Stimulated activated naive CD4-positive, alpha-beta T cell (primary cell): ENCODE measurements at places on chromosomes 12 and 14.

- no peak for DNase-seq
Measured at GRCh38 chr12:6061660-6062059, 62.8 kb downstream of the VWF start.

DNA sequence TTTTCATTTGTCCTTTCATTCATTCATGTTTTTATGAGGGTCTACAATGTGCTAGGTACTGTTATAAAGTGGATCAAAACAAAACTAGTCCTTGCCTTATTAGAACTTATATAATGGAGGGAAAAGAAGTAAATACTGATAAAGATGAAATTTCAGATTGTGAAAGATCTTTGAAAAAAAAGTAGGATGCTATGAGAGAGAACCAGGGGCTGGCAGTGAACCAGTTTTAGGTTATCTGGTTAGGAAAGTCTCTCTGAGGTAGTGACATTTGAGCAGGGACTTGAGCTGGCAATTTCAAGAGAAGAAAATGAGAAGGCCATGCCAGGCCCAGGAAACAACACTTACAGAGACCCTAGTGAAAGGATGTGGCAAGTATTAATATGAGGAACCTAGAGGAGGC is 57.3 kb upstream of the E2F7 start:
- DNase-seq: no peak

DNA sequence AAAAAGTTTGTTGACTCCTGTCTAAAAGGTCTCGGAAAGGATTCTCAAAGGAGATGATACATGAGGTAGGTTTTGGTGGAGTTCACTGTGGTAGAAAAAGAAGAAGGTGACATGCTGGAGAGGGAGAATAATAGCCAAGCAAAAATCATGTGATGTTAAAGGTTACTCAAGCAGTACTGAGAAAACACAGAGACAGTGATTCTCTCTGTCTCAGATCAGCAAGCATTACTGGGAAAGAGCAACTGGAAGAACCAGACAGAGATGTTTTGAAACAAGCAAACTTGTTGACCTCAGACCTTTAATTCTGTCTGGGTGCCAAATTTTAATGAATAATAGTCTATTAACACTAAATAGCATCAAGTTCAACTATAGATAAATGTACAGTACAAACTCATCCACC is 183.5 kb upstream of the PLEKHG7 start:
- no peak for DNase-seq

DNA sequence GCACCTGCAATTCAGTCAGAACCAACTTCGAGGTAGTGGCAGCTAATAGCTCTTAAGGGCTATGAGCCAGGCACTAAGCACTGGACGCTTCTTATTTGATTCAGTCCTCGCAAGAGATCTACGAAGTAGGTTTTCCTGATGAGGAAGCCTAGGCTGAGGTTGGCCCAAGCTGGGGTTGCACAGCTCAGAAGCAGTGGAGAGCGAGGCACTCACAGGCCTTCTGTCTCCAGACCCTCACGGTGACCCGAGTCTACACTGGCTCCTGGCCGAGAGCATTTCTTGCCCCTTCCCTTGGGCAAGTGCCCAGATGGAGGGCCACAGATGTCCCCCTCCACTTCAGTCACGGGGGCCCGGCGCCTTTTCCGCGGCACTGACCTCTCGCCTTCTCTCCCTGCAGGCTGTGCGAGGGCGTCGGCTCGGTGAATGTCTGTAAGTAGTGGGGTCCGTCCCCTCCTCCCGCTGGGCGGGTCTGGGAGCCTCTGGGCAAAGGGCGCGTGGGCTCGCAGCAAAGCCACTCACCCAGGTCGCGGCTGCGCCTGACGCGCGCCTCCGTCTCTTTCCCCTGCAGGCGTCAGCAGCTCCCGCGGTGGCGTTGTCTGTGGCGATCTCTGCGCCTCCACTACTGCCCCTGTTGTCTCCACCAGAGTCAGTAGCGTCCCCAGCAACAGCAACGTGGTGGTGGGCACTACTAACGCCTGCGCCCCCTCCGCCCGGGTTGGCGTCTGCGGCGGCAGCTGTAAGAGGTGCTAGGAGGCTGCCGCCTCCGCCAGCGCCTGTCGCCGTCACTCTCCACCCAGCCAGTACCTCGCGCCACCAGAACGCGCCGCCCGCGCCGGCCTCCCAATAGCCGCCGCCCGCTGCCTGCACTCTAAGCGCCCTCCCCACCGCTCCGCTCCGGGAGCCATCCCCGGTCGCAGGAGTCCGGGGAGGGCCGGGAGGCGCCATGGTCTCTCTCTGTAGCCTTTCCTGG is 13.1 kb downstream of the KRT83 start:
- DNase-seq: no peak

DNA sequence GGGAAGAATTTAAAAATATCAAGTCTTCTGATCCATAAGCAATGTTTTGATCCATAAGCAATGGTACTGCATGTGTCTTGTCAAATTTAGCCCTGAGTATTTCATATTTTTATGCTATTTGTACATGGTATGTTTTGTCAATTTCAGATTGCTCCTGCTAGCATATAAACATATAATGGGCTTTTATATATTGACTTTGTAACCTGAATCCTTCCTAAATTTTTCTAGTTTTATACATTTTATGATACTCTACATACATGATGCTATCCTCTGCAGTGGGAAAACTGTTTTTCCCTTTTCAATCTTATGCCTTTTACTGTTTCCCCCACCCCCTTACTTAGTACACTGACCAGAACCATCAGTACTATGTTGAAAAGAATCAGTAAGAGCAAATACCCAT is 75.1 kb downstream of the R3HDM2 start:
- DNase-seq: no peak

DNA sequence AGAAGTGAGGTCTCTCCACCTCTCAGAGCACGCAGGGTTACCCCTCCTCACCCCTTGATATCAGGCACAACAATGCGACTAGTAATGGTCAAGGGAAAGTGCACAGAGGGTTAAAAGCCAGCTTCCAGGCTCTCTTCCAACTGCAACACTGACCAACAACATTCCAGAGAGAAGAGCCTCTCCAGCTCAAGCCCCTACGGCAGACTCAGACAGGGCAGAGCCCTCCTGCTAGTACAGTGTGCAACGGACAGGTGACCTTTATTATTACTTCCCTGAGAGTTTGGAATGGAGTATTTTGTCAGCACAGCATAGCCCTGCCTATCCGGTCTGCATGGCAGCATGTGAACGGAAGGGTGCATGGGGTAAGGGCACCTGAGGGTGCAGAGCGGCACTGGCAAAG is 73.0 kb downstream of the PTPN21 start:
- no peak for DNase-seq

- no peak for DNase-seq
Measured at GRCh38 chr14:24935796-24936195, 114.2 kb downstream of the STXBP6 start.

GRCh38 chr12:68800294-68800693 is 7.7 kb upstream of the MDM2 start:
- DNase-seq: no peak

DNA sequence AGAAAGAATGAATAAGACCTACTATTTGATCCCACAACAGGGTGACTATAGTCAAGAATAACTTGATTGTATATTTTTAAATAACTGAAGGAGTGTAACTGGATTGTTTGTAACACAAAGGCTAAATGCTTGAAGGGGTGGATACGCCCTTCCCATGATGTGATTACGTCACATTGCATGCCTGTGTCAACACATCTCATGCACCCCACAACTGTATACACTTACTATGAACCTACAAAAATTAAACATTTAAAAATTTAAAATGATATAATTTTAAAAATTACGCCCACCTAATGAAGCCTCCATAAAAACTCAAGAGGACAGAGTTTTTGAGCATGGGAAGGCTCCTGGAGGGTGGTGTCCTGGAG is 94.5 kb downstream of the SCARB1 start:
- no peak for DNase-seq

GRCh38 chr12:93011100-93011499 is 82.0 kb upstream of the EEA1 start:
- no peak for DNase-seq

- peak; percentile 29 for DNase-seq
Measured at GRCh38 chr14:105060751-105061427, 4.3 kb downstream of the GPR132 start.

DNA sequence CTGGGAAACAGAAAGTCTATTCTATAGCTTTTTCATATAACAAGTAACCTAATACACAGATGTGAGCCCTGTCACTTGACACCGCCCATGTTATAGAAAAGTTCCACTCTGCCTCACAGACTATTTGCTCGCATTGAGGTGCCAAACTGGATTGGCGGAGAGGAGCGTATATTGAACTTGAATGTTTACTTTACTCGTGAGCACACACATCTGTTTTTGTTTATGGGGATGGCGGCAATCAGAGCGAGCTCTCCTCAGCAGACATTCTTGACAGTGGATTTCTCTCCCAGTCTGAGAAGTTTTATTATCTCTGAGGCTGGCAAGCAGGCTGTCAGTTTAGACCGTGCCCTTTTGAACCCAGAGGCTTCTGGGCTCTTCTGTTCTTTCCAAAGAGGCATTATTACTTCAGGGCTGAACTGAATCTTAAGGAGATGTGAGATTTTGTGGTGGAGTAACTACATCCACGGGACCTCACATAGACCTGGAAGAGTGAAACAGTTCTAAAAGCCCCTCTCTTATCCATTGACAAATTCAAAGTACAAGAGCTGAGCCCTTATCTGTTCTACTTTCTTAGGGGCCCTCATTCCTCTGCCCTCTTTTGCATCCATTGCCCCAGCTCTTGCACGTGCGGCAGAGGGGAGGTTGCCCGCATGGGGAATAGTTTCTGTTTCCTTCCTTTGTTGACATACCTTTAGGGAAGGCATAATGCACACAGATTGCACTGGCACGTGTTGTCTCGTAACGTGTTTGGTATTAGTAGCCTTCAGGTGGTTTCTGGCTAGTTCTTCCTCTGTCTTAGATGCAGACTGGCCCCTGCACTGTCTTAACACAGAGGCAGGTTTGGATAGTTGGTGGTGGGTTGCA is 68.2 kb downstream of the DRAM1 start:
- no peak for DNase-seq

DNA sequence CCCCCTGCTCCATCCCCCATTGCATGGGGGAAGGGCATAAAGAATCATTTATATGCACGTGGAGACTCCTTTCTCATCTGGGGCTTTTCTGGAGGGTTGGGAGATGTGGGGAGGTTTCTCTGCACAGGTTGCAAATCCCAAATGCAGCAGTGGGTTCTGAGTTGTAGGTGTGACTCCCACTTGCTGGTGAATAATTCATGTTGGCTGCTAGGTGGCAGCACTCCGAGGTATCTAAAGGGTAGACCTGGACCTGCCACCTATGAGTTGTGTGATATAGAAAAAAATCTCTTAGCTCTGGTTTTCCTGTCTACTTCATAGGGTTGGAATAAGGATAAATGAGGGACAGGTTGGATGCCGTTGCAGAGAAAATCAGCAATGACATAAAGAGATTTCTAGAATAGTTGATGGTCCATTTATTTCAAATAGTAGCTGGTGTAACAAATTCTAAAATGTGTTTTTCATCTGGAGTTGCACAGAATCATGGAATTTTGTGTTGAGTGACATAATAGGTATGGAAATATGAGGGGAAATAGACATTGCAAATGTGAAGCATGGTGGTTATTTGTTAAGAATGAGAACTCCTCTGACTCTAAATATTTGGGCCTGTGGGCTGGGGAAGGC is 4.6 kb downstream of the MARCHF9 start:
- DNase-seq: no peak

DNA sequence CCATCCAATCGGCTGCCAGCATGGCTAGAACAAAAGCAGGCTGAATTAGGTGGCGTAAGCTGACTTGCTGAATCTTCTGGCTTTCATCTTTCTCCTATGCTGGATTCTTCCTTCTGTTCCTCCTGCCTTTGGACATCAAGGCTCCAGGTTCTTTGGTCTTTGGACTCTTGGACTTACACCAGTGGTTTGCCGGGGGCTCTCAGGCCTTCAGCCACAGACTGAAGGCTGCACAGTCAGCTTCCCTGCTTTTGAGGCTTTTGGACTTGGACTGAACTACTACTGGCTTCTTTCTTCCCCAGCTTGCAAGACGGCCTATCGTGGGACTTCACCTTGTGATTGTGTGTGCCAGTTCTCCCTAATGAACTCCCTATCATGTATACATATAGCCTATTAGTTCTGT is 42.0 kb downstream of the RPS6KA5 start:
- DNase-seq: no peak

DNA sequence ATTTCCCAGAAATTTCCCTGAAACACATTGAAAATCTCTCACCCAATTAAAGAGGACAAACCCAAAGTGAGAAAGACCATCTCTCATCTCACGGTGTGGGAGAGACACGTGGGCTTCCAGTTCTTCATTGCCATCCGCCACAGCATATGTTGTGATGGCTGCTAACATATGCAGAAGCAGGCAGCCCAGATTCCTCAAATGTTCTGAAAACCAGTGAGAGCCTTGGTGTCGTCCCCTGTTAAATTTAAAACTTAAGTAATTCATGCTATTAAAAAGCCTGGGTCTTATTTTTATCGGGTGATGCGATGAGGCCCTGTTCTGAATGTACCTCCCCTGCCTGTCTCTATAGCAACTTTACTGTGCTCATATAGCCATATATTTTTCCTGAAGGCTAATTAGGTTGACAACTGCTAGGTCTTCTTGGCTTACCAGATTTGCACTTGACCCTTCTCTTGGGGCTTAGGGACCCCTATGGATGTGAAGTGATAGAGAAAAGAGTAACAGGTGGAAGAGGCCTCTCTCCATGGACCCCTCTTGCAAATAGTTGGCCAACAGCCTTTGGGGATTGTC is 2.8 kb upstream of the FGF6 start:
- DNase-seq: no peak

GRCh38 chr14:90054803-90055202 is 7.0 kb upstream of the KCNK13 start:
- no peak for DNase-seq

- DNase-seq: no peak
Measured at GRCh38 chr14:104546591-104547309, 32.8 kb upstream of the C14orf180 start.

- DNase-seq: no peak
Measured at GRCh38 chr12:23659131-23659530, 290.3 kb downstream of the SOX5 start.

- no peak for DNase-seq
Measured at GRCh38 chr12:113485330-113485729, 13.7 kb upstream of the LHX5 start.

DNA sequence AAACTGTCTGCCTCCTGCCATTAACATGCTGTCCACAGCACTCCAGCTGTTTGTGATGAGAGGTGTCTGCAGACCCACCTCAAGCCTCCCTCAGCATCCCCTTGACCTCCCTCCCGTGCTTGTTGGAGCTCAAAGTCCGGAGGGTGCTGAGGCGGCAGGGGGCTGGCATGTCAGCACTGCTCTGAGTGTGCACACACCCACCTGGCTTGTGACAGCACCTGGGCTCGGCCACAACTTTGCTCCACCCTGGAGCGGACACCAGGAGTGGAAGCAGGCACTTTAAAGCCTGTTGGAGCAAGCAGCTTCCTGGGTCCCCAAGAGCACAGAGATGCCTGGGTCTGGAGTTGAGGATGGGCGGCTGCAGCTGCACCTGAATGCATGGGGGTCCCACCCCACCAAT is 20.9 kb downstream of the SERPINA3 start:
- DNase-seq: no peak

- DNase-seq: peak; percentile 14
Measured at GRCh38 chr14:70888681-70889175, 18.5 kb upstream of the PCNX1 start.

- DNase-seq: no peak
Measured at GRCh38 chr12:26576266-26576665, 256.7 kb downstream of the ITPR2 start.
